CD4-positive, alpha-beta T cell treated with Interleukin-15 for 4 hours (primary cell): ENCODE measurements at places on chromosomes 5 and 9.

DNA sequence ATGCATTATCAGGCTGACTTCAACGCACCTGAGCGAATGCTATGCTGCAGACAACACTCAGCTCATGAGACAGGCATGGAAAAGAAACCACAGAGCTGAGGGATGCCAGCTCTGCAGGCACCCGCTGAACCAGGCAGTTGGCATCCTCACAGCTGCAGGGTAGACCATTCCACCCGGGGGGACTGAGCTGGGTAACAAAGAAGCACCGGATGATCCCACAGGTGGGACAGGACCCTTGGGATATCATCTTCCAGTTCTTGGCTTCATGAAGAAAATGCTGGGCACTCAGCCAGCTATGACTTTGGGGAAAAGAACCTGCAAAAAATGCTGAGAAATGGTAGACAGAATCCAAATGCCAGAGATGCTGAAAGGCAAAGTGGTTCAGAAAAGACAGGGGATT, 9.6 kb downstream of the EPB41L4B start:
- no peak for DNase-seq

GRCh38 chr9:12463641-12464040, 229.5 kb upstream of the TYRP1 start:
- no peak for DNase-seq

- DNase-seq, result no peak
These were observed 33.3 kb downstream of the FBXO10 start for GRCh38 chr9:37542895-37543294.

- no peak for DNase-seq
These were observed 126.2 kb downstream of the SEMA6A start for GRCh38 chr5:116448450-116448849.

DNA sequence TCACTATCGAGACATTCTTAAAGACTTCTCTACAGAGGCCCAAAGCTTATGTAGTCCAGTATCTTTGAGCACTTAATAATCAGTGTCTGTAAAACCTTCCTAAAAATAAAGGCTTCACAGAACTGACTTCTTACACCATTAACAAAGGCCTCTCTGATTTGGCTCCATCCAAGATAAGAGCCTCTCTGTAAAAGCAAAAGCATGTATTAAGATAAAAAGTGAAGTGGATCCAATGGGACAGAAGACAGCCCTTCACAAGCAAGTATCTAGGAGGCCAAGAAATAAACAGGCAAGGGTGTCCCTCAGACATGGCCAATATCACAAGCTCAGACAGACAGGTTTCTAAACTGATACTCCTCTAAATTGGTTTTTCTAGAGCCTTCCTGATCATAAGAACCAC, 11.9 kb downstream of the LHFPL2 start:
- DNase-seq, result no peak

DNA sequence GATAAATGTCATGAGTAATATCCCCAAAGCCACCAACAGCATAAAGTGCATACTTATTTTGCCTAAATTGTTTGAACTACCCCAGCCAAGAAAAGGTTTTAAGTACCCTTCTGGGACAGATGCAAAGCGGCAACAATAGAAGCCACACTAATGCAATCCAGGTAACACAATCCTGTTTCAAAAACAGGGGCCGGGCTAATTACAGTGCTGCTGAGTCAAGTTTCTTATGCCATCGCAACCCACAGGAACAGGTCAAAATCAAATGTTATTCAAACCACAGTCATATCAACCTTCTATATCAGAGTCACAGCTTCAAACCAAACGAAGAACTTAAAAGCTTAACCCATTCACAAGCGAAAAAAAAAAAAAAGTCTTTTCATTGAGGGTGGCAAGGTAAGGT, 28.3 kb downstream of the EBF1 start:
- no peak for DNase-seq

- DNase-seq, result no peak
These were observed 590.0 kb upstream of the ZNF608 start for GRCh38 chr5:125336401-125336800.

- DNase-seq, result no peak
These were observed 6.2 kb upstream of the TCERG1 start for GRCh38 chr5:146440870-146441495.

- DNase-seq, result no peak
These were observed 47.8 kb downstream of the THOC3 start for GRCh38 chr5:175920231-175920811.
